ENCODE measurements at places on chromosomes 6 and 20.

GRCh38 chr20:45957021-45957941 lies 14.7 kb downstream of the ZNF335 start:
- DNase-seq, result no peak

GRCh38 chr6:129046526-129046925 lies 163.6 kb downstream of the LAMA2 start:
- DNase-seq, result no peak

- DNase-seq, result peak; percentile 29
Observed at GRCh38 chr20:49821381-49821780, 8.8 kb downstream of the SLC9A8 start.

DNA sequence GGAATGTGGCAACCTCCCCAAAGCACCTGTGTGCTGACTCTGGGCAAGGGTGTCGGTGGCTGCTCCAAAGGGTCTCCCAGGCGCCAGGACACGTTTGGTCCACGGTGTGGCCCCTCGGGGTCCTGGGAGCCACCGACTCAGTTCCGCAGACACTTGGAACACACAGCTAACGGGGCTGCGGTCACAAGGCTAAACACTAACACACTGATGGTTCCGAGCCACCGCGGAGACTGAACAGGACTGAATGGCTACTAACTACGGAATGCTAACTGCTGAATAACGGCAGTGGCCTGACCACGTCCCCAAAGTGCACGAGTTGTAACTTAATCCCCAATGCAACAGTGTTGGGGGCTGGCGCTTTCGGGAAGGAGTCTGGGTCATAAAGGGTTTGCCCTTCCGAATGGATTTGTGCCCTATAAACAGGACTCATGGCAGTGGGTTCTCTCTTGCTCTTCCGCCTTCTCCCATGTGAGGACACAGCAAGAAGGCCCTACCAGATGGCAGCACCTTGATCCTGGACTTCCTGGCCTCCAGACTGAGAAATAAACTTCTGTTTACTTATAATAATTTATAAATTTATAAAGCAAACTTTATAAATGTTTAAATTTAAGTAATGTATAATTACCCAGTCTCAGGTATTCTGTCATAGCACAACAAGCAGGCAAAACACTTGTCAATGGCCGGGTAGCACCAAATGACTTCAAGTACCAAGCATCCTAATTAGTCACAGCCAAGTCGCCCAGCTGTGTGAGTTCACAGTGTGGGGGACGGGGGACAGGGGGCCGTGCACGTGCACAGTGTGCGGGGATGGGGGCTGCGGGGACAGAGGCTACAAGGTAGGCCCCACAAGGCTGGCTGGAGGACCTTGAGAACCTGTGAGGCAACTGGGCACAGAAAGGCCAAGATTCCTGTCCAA lies 2.3 kb upstream of the EEF1A2 start:
- DNase-seq, result no peak

- DNase-seq, result no peak
Observed at GRCh38 chr6:26278536-26278935, 86.5 kb upstream of the BTN3A2 start.

GRCh38 chr6:163375361-163375760 lies 39.2 kb upstream of the QKI start:
- DNase-seq, result no peak

GRCh38 chr20:12640251-12640650 lies 368.5 kb upstream of the SPTLC3 start:
- DNase-seq, result no peak

- no peak for DNase-seq
Observed at GRCh38 chr6:83867043-83867442, 7.6 kb downstream of the CYB5R4 start.

DNA sequence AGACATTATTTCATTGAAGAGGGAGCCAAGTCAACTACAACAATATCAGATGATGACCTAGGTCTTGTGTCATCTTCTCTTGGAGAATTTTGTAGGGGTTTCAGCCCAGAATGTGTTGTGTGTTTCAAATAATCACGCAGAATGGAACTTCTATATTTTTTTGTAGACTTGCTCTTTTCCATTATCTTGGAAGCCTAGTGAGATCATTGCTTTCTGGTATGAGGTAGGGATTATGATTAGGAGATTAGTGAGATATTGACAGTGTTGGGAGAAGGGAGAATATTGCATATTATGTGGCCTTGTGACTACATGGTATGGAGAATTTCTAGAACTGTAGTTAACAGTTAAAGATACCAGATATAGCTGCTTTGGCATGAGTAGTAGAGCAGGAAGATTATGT lies 423.6 kb upstream of the PLCB4 start:
- DNase-seq, result no peak

DNA sequence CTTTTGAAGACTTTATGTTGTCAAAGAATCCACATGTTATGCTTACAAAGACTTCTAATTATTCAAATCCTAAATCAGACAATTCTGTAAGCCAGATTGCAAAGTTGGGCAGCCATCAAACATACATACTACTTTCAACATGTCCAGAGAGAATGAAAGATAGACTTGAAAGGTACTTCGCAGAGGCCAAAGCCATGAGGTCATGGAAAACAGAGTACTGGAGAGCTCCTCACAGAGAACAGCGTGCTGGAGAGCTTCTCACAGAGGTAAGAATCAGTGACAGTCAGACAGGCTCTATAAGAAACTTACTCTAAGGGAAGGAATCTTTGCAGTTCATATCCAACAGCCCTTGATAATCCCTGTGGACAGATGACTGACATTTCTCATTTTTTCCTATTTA lies 400.2 kb downstream of the GJA1 start:
- DNase-seq, result no peak

Measured in OCI-LY7 (cell line).